Retinal pigment epithelial cell (primary cell): ENCODE measurements at places on chromosomes 16 and 17.

- no peak for DNase-seq
Measured at GRCh38 chr16:88631384-88631783, 7.0 kb upstream of the IL17C start.

- DNase-seq, result no peak
Measured at GRCh38 chr16:19179546-19180490, 11.8 kb downstream of the SYT17 start.

- no peak for DNase-seq
Measured at GRCh38 chr17:77720946-77721845, 237.3 kb upstream of the TNRC6C start.

DNA sequence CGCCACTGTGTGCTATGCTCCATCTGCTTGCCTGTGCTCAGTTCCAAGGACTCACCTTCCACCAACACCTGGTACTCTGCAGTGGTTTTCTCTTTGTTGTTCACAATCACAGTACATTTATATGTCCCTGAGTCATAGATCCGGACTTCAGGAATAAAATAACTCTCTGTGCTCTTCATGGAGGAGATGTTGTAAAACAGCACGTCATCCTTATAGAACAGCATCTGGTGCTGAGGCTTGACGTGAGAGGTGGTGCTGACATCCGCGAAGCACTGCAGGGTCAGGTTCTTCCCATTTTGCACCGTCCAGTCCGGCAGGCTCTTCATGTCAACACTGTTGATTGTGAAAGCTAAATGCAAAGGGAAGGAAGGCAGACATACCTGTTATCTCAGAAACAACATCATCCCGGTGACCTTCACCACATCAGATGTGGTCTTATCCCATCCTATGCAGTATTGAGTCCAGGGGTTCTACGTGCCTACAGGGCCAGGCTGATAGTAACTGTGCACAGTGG is 12.8 kb downstream of the PECAM1 start:
- DNase-seq, result no peak

GRCh38 chr17:22669721-22670120 is 977.4 kb downstream of the KCNJ18 start:
- DNase-seq, result no peak

- no peak for DNase-seq
Measured at GRCh38 chr17:45656527-45657181, 127.5 kb upstream of the CRHR1 start.

GRCh38 chr16:1825864-1826690 is 548 bp downstream of the HAGH start:
- peak; percentile 11 for DNase-seq

GRCh38 chr16:15903960-15904359 is 15.6 kb upstream of the CEP20 start:
- DNase-seq, result no peak

GRCh38 chr17:40329839-40330794 is 21.1 kb downstream of the RARA start:
- no peak for DNase-seq

- peak; percentile 43 for DNase-seq
Measured at GRCh38 chr17:28133562-28133970, 91.1 kb downstream of the NLK start.

- no peak for DNase-seq
Measured at GRCh38 chr17:4527566-4528125, 27.5 kb downstream of the MYBBP1A start.

DNA sequence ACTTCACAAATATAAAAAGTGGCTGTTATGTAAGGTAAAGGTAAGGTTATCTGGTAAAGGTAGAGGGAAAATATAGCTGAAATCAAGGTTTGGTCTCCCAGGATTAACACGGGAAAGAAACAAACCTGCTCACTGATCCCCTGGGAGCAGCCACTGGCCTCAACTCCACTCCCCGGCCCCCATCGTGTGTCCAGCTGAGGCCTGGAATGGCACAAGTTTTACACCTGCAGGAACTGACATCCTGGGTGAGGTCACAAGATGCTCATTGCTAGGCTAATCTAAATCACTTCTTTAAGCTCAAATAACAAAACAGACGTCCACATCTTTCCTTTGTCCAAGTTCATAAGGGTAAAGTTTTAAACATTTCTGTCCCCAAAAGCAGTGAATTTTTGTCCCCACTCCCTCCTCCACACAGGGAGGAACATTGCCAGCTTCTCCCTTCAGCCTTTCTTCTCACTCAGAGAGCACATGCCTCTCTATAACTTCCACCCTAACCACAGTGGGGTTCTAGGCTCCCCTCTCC is 46.3 kb downstream of the ERN1 start:
- DNase-seq, result no peak

GRCh38 chr17:7079581-7080455 is at the start of gene CLEC10A:
CLEC10A (minus strand) TSS chr17:7080251; CDS start chr17:7078812, 1,439 bp downstream.
- DNase-seq, result no peak

GRCh38 chr16:89600427-89600826 is 13.0 kb upstream of the DPEP1 start:
- no peak for DNase-seq

DNA sequence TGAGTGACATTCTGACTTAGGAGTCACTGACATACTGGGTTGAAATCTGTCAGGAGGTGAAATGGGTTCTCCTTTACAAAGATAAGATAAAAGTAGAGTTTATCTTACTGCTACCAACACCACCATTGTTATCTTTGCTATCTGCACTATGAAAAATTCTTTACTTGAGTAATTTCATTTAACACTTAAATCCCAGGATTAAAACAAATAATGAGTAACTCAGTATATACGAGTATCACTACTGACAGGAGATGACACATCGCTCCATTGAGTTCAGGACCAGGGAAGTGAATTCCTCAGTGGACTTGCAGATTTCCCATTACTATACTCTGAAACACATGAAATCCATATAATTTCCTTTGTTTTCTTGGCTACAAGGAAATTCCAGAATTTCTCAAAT is 242.1 kb upstream of the NLRP1 start:
- DNase-seq, result peak; percentile 28

DNA sequence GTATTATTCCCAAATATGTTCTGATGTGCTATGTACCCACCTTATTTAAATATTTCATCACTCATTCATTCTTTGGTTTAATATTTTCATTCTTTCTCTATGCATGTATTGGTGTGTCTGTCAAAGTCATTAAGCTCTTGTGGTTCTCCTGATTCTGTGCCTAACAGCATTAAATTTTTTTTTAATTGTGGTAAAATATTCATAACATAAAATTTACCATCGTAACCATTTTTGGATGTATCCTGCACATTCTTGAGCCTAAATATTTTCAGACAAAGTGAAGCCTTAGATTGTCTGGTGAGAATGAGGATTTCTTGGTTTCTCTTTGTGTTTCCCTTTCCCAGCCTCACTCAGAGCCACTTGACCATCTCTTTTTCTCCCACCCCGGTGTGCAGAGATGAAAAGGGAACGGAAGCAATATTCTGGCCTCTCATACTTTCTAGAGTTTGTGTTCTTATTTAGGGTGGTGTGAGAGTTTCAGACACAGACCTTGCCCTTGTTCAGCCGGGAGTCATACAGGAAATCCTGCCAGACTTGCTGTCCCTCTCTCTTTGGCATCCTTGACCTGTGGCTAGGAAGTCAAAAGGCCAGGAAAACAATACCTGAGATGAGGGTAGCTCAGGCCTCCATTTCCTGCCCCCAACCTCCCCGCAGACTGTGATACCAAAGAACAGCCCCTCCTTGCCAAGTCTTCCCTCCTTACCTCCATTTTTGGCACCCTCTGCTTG is 4.9 kb downstream of the CCL5 start:
- DNase-seq, result no peak

- DNase-seq, result no peak
Measured at GRCh38 chr16:88295671-88296436, 86.9 kb upstream of the ZNF469 start.

DNA sequence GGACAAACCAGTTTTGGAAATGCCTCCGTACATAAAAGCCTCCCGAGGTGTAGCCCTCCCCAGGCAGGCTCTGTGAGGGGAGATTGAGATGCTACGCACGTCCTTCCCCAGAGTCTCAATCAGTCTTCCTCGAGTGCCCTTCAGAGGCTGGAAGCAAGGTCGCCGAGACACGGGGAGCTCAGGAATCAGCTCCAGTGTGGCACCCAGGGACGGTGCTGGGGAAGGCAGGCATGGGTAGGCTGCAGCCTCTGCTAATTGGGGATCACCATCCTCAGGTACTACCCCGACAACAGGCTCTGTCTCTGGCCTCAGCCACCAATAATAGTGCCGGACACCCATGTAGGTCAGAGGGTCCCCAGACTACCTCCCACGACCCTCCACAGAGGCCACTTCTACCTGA is 28.1 kb upstream of the GSG1L start:
- no peak for DNase-seq

GRCh38 chr16:66968847-66969246 is 7.8 kb downstream of the CES3 start:
- no peak for DNase-seq

DNA sequence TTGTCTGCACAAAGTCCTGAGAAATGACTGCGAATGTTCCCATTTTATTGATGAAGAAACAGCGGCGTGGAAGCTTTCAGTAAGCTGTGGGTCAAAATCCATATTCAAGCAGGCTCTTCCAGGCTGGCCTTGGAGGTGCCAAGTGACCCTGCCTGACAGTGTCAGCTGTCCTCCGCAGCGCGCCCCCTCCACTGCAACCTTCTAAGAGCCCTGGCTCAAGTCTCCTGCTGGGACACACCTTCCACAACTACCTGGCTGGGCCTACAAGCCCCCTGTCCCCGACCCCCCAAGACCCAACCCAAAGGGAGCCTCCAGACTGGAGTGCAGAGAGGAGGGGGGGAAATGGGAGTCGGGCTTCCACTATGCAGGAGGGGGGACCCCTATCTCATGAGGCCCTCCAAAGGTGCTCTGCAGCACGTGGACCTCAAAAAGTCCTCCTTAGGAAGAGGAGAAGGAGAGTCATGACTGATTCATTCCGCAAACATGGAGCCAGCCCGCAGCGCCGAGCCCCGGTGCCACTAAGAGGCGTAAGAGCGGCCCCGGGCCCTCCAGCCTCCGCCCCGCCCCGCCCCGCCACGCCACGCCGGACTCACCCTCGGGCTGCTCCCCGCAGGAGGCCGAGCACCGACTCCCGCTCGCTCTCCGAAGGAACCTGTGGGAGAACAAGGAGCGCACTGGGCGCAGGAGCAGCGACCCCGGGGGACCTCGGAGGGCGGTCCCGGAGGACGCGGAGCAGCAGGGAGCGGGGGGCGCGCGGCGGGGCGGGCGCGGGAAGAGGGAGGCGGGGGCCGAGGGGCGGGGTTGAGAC is 574 bp downstream of the MPP3 start:
- no peak for DNase-seq

- no peak for DNase-seq
Measured at GRCh38 chr17:2688351-2689342, 22.9 kb downstream of the CLUH start.

DNA sequence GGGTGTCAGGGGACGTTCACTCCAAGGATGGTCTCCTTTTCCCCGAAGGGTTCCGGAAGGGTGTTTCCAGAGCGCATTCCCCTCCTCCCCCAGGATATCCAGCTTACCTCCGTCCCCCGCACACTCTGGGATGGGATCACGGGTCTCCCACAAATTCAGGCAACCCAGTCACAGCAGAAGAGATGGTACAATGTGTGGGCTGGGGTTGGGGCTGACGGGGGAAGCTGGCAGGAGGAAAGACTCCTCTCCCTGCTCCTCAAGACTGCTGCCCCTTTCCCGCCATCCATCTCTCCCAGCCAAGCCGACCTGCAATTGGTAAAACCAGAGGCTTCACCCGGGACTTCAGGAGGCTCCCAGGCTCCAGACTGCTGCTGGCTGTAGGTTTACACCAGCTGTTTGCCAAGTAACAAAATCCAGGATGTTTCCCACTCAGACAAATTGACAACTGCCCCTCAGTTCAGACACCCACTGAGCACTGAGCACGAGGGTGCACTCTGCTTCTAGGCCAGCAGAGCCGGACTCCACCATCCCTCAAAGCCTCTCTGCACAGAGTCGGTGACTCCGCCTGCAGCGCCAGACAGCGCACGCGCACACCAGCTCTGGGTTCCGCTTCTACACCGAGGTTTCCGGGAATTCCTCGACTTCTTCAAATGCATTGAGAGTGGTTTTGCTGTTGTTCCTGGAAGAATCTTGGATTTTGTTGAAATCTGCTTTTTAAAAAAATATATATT is 37.7 kb downstream of the ASPA start:
- DNase-seq, result no peak

- DNase-seq, result peak; percentile 66
Measured at GRCh38 chr16:48444574-48444973, 59.4 kb upstream of the SIAH1 start.

- no peak for DNase-seq
Measured at GRCh38 chr16:84042308-84042878, at the start of gene SLC38A8. SLC38A8 (minus strand) TSS chr16:84042795; CDS start chr16:84042157, 638 bp downstream.

DNA sequence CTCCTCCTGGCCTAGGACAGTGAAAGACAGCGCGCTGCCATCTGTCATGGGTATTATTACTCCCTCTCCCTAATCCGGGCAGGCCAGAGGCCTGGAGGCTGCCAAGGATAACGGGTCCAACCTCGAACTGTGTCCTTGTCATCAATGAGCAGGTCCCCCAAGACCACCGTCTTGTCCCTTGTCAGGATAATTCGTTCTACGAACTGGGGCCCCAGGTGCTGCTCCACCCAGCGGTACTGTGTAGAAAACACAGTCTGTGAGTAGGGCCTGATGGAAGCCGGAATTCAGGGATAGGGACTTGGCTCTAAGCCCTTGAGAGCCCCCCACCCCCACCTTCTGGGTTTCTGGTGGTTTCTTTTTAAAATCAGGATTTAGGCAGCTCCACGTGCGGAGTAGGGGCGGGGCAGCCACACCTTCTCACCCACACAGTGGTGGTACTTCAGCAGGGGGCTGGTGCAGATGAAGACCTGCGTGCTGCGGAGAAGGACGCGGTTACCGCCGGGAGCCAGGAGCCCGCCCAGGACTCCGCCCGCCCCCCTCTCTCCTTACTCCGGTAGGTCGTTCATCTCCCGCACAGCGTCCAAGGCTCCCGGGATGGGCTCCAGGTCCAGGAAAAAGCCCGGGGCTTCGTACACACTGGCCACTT is 787 bp downstream of the NT5C start:
- DNase-seq, result no peak

GRCh38 chr17:79799538-79800324 is 2.9 kb upstream of the CBX8 start:
- DNase-seq, result no peak

DNA sequence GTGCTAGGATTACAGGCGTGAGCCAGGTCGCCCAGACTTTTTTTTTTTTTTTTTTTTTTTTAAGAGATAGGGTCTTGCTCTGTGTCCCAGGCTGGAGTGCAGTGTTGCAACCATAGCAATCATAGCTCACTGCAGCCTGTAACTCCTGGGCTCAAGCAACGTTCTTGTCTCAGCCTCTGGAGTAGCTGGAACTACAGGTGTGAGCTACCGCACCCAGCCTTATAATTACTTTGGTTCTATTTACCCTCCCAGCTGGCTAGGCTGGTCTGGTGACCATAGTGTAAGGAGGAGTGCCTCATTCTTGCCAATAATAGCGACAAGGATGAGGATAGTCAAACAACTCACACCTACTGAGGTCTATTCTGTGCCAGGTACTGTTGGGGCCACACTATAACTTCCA is 39.6 kb upstream of the USP7 start:
- no peak for DNase-seq
